ENCODE measurements at places on chromosomes 1 and 21.

DNA sequence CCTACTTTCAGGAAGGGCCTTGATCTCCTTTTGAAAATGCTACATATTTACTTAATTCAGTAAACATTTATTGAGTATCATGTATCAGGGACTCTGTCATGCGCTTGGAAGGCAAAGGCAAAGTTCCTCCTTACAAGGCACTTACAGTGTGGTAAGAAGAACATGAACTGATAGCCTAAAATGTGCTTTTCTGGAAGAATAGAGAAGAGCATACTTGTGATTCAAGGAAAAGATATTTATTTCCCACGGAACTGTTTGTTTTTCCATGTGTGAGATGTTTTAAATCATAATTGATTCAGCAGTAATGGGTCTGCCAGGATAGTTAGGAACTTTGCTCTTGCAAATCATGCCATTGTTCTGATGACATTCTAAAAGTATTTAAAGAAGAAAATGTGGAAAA, 110.1 kb upstream of the ZNHIT6 start:
- no peak for DNase-seq
- no peaks in the 10 kb centered on the region for H3K36me3 ChIP-seq
- H3K4me1 ChIP-seq = no peaks in the 10 kb centered on the region
- no peaks in the 10 kb centered on the region for H3K27me3 ChIP-seq
- no peak overlapping the region for H3K4me3 ChIP-seq

GRCh38 chr1:46012236-46012635, 120.2 kb downstream of the PIK3R3 start:
- no peak for DNase-seq
- no peaks in the 10 kb centered on the region for H3K4me1 ChIP-seq
- no peak overlapping the region for H3K4me3 ChIP-seq
- H3K36me3 ChIP-seq = peaks cover 16% of the 10 kb centered on the region
- H3K27me3 ChIP-seq = no peaks in the 10 kb centered on the region
- no peak overlapping the region for H3K27ac ChIP-seq

- peaks cover 43% of the 10 kb centered on the region for H3K36me3 ChIP-seq
- H3K4me3 ChIP-seq = peak overlapping the region; percentile 83
- peak overlapping the region; percentile 94 for H3K27ac ChIP-seq
These were observed 531 bp upstream of the HMGN2 start for GRCh38 chr1:26471498-26472319.

GRCh38 chr1:157091186-157091585, 8.4 kb downstream of the ETV3L start:
- DNase-seq = no peak
- H3K27me3 ChIP-seq = peaks cover 5% of the 10 kb centered on the region
- H3K4me1 ChIP-seq = no peaks in the 10 kb centered on the region
- no peak overlapping the region for H3K4me3 ChIP-seq
- no peak overlapping the region for H3K27ac ChIP-seq

GRCh38 chr1:168723000-168723399, 6.0 kb downstream of the DPT start:
- H3K4me1 ChIP-seq = no peaks in the 10 kb centered on the region
- H3K36me3 ChIP-seq = no peaks in the 10 kb centered on the region
- H3K27ac ChIP-seq = no peak overlapping the region
- H3K4me3 ChIP-seq = no peak overlapping the region
- H3K27me3 ChIP-seq = peaks cover 10% of the 10 kb centered on the region
- DNase-seq = no peak

DNA sequence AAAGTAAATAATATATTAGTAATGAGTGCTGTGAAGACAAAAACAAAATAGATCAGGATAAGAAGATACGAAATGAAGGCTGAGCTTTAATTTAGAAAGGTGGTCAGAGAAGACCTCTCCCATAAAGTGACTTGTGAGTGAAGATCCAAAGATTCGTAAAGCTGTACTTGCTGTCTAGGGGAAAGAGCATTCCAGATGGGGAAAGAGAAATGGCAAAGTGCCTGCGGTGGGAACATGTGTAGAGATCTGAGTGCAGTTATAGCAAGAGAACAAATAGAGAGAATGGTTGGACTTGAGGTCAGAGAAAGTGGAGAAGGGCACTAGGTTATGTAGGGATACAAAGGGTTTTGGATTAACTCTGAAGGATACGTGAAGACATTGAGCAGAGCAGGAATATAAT, 60.6 kb downstream of the NUF2 start:
- DNase-seq = no peak
- peaks cover 21% of the 10 kb centered on the region for H3K27me3 ChIP-seq
- no peaks in the 10 kb centered on the region for H3K4me1 ChIP-seq
- no peak overlapping the region for H3K27ac ChIP-seq
- no peaks in the 10 kb centered on the region for H3K36me3 ChIP-seq

DNA sequence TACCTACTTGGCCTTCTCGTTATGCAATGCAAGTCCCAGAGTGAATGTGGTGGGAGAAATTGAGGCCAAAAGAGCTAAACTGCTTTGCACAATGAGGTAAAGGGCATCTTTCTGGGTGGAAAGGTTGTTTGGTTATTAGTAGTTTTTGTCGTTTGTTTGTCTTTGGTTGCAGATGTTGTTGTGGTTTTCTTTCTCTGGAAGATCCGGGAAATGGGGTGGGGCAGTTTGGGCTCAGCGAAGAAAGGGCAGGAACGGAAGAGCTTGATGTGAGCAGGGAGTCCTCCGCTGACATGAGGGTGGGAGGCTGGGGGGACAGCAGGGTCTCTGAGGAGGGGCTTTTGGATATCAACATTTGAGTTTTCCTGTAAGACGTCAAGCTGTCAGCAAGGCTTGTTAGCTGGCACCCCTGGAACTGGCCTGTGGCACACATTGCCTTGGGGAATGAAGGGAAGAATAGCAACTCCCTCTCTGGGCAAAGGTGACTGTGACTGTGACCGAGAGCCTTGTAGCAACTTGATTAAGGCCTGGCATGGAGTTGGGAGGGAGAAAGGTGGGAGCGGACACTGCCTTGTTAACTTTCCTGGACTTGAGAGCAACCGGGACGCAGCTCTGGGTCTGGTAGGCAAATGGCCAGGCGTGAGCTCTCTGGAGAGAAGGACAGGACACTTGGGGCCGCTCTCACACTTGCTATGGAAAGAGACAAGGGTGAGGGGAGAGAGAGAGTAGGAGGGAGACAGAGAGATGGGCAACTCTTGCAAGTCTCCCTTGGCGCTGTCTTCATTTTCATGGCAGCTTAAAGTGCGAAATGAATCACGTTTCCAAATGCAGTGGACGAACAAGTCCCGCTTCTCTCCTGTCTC, 15.4 kb upstream of the OPRD1 start:
- H3K27ac ChIP-seq = no peak overlapping the region
- no peaks in the 10 kb centered on the region for H3K36me3 ChIP-seq
- H3K4me3 ChIP-seq = no peak overlapping the region
- DNase-seq = no peak

DNA sequence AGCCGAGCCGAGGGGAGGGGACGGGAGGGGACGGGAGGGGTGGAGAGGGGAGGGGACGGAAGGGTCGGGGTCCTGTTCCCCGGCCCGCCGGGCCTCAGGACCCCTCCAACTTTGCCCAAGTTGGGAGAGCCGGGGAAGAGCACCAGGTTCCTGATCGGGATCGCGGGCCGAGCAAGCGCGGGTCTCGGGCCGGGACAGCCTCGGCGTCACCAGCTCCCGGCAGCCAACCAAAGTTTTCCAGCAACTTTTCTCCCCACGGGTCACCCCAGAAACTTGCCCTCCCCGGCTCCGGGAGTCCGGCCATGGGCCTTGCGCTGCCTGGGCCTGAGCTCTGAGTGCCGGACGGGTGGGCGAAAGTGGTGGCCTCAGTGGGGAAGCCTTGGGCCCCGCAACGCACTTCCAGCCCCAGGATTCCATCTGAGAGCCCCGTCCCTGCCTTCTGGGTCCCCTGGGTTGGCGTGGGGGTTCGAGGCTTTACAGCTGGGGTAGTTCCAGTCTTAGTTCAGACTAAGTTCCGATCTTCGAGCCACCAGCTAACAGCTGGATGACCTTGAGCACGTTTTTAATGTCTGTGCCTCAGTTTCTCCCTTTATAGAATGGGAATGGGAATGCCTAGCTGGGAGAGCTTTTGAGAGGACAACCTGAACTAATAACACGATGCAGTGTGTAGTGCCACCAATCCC, 458 bp downstream of the ZC3H12A start:
- H3K36me3 ChIP-seq = peaks cover 49% of the 10 kb centered on the region
- peak overlapping the region; percentile 90 for H3K4me3 ChIP-seq
- peak overlapping the region; percentile 99 for H3K27ac ChIP-seq

Measured in activated CD8-positive, alpha-beta T cell treated with anti-CD3 and anti-CD28 coated beads for 36 hours (primary cell).